ENCODE measurements at places on chromosomes 5 and 9.

DNA sequence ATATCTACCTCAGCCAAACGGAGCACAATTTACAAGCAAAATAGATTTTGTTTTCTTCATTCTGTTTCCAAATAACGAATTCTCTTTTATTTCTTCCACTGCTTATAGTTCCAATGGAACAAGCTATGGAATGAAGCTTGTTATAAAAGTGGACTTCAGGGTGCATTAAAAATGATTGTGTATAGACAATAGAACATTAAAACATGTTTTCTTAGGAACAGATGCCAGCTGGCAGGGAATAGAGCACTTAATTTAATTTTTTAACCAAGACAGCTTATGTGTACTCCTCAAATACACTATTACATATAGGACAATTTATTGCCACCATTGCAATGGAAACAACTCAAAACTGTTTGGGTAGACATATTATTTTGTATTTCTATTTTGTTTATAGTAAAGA, 860.1 kb upstream of the TYRP1 start:
- DNase-seq = no peak

DNA sequence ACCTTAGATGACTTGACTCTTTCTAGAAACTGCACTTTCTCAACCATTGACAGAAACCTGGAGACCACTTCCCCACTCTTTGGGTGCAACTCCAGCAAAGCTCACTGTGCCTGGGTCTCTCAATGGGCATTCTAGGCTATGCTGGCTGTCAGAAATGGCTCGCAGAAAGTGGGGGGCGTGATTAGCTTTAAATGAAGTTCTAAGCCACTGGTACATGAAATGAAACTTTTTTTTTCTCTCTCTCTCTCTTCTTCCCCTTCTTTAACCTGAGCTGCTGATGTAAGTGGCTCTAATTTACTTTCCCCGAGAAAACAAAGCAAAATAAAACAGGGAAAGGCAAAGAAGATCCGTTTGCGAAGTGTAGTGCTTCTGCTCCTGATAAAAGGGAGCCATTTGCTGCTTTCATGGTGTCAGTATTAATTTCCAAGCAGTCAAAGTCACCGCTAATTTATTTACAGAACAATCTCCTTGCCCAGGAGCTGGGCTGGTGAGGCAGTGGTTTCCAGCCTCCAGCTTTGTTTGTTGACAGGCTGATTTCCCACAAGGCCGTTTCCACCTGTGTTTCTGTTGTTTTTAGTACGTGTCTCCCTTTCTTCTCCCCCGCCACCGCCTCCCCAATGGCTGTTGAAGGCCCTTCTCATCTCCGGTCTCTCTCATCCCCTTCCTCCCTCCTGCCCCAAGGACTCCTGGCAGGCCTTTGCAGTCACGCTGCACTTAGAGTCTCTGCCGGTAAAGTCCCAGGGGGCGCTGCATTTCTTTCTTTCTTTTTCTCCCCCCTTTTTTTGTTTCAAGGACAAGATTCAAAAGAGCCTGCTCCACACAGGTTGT, 422.9 kb downstream of the EBF1 start:
- DNase-seq = peak; percentile 81

DNA sequence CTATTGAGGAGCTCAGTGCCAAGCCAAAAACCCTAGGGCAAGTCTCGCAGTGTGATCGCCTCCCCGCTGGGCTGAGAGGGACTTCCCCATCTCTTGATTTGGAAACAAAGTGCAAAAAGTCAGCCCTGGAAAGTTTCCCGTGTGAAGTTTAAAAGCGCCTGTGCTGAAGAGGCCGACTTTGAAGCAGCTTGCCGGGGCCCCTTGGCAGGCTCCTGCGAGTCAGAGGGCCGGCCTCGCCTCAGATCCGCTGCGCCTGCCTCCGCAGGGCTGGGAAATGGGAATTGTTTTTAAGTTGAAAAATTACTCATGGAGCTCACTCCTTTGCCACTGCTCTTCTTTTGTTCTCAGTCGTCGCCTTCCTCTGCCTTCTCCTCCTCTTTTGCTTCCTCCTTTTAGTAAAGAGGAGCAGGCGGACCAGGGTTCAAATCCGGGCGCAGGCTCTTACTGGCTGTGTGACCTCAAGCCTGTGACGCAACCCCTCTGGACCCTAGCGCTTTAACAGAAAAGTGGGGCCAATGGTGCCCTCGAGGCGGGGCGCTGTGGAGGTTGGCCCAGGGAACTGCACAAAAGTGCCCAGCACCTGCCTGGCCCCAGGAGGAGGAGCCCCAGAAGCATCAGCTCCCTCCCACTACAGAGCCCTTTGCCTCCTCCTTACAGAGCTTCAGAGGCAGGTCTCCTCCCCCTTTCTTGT, 14.7 kb upstream of the LHX2 start:
- DNase-seq = no peak

DNA sequence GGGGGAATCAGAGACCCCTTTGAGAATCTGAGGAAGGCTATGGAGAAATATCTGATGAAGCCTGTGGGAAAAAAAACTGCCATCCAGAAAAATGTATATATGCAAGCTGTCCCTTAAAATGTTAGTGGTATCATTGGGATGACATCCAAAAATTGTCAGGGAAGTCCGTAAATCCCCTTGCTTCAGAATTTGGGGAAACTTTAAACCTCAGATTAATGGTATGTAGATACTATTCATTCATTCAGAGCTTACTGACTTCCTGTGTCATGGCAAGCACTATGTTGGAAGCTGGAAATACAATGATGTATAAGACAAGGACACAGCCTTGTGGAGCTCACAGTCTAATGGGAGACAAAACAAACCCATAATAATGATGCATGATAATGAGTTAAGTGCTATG, 10.9 kb upstream of the MOB3B start:
- no peak for DNase-seq

DNA sequence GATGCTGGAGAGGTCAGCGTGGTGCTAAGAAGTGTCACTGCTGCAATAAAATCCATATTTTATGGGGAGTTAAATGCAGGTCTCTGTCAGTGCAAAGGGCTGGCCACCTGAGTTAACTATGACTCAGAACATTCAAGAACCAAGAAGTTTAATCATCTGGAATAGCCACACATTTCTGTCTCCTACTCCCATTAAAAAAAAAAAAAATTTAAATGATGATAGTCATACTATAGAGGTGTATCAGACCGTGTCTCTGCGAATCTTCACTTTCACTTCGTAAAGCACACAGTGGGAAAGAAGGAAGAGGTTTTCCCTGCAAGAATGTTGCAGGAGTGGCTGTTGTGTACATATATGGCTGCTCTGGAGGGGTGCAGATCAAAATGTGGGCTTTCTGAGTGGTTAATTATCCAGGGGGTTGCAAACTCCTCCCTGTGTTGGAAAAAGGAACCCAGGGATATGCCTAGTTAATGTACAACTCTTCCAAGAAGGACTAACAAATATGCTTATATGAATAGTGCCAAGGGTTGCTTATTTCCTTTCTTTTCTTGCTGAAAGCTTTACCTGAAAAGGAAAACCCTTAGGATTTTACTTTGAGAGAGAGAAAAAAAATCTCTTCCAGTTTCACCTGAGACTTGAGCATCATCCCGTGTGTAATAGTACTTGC, 1.5 kb downstream of the CDH6 start:
- no peak for DNase-seq

GRCh38 chr9:37465249-37466036, at the start of gene ZBTB5:
TSS of gene ZBTB5 (minus strand) at chr9:37465450. CDS start at chr9:37442551, 22,899 bp downstream.
- DNase-seq = peak; percentile 100

GRCh38 chr9:78775696-78776295, 478.9 kb downstream of the PSAT1 start:
- no peak for DNase-seq

- DNase-seq = no peak
Observed at GRCh38 chr9:133167096-133167730, 3.5 kb upstream of the GBGT1 start.

DNA sequence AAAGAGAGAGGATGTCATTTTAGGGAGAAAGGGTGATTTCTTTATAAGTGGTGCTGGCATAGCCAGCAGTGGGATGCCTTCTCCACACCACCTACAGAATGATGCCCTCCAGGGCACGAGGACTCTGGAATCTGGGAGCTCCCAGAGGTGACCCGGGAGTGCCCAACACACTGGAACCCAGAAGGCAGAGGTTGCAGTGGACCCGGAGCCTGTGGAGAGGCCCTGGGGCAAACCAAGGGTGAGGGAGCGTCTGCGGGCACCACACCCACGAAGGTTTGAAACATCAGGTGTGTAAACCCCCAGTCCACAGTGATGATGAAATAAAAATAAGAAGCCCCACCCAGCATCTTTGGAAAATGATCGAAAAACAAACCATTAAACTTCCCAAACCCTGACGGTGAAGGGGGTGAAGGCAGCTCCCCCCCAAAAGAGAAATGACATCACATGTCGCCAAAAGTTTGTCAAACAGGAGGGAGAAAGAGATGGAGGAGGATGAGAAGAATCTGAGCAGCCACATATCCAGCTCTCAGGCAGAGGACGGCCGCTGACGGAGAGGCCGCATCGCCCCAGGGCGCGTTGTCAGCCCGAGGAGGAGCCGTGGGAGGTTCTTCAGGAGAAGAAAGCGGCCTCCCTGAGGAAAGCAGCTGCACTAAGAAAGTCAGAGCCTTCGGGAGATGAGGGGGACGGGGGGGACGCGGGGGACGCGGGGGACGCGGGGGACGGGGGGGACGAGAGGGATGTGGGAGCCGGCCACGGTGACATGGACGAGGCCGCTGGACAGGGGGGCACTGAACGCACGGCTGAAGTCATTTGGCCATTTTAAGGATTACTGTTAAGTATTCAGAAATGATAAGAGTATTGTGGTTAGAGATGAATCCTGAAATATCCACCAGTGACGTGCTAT, 43.1 kb upstream of the NSMF start:
- no peak for DNase-seq

Data from NCI-H1436 treated with DMSO at 0.1 percent for 48 hours (cell line).